Hematopoietic multipotent progenitor cell treated with erythropoietin and hydrocortisone succinate and interleukin-3 and kit ligand, for 17 days (in vitro differentiated cells): ENCODE measurements at places on chromosomes 5 and 9.

DNA sequence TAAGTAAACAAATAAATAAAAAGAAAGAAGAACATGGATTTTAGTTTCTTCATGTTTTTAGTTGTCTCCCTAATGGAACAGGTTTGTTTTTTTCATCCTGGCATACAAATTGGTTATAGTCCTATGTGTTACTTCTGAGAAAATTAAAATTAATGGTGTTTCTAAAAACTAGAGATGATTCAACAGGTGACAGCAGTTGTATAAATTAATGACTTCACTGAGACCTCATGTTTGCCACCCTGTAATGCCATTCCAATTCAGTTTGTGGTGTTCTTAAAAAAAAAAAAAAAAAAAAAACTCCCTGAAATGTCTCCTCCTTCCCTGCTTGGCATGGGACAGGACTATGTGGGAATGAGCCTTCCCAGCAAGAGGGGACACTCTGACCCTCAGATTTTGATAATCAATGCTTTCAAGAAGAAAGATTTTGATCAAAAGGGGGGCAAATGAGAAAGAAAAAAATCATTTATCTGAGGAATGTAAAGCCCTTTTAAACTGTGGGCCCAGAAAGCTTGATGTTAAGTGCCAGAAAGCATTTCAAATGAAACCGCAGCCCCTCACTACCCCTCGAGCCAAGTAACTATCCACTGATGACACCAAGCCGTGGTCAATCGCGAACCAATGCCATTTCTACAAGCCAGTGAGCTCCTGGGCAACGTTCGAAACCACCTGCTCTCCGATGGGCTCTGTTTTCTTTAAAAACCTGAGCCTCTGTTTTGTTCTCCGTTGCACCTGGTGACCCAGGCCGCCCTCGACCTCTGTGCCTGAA is 941 bp downstream of the EXD3 start:
- DNase-seq, result no peak

- DNase-seq, result no peak
Observed at GRCh38 chr5:76710991-76711390, 4.9 kb upstream of the F2R start.

DNA sequence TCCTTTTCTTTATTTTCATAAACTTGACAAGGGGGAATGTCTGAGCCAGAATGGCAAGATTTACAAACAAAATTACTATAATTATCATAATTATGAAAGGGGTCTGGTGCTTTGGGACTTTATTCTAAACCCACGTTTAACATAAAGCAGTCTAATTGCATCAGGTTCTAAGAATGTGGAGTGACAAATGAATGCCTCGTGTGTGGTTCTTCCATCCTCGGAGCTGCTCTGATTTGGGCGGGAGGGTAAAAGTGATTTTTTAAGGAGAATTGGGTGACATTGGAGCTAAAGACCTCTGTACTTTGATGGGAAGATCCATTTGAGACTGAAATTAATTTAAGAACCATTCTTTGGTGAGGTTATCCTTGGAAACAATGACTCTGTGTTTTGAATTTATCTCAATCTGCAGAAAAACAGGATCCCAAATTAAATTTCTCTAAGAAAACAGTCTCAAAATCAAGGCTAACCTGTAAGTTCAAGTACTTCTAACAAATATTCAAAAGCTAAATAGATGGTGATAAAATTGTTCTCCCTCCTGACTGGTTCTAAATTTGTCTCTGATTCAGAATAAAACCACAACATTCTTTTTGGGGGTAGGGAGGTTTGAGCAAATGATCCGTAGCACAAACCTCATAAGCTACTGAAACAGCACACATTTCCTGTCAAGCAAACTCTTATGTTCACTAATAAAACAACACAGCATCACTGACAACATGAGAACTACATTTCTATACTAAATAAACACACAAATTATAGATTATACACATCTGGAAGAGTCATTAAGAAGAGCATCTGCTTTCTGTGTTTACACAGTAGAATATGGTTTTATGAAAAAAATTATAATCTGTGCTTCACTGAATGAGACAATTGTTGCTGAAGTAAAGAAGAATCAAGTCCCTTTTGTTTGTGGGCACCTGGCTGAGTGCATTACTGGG is 85.5 kb downstream of the DCP2 start:
- no peak for DNase-seq

GRCh38 chr5:106097340-106097739 is 1573.4 kb downstream of the EFNA5 start:
- DNase-seq, result no peak

DNA sequence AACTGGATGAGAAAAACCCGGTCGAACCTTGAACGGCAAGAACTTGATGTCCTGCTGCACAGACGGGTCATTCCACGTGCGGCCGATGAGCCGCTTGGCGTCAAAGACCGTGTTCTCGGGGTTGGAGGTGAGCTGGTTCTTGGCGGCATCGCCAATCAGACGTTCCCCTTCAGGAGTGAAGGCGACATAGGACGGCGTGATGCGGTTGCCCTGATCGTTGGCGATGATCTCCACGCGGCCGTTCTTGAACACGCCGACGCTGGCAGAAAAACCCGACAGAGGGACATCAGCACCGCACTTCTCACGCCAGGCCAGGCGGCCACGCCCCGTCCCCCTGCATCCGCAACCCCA is 519 bp downstream of the HSPA5 start:
- DNase-seq, result peak; percentile 68

DNA sequence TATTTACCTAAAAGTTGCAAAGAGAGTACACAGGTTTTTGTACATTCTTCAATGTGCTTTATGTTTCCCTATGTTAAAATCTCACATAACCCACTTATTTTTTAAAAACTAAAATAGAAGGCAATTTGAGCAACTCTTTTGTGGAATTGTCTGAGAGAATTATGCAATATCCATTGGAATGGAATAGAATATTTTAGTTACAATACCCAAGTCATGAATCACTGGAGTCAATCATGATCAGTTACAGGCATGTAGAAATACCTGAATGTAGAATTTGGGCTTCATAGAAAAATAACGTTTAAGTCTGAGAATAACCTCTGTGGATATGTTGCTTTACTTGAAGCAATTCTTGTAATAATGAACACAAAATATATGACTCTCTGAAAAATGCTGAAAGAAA is 143.3 kb downstream of the FGF10 start:
- DNase-seq, result no peak

DNA sequence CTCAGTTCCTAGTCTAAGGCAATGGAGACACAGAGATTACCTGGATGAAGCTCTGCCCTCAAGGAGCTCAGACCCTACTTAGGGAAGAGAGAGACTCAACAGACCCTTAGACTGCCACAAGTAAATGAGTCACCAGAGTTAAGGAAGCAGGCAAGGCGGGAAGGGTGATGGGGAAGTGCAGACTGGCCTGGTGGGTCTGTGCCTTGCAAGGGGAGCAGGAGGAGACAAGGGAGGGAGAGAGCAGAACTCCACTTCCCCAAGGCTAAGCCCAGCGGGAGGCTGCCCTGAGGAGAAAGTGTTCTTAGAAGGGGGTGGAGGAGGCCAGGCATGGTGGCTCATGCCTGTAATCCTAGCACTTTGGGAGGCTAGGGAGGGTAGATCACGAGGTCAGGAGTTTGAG is 83.7 kb downstream of the HRH2 start:
- DNase-seq, result no peak

- no peak for DNase-seq
Observed at GRCh38 chr5:112012104-112012503, 255.1 kb upstream of the NREP start.

DNA sequence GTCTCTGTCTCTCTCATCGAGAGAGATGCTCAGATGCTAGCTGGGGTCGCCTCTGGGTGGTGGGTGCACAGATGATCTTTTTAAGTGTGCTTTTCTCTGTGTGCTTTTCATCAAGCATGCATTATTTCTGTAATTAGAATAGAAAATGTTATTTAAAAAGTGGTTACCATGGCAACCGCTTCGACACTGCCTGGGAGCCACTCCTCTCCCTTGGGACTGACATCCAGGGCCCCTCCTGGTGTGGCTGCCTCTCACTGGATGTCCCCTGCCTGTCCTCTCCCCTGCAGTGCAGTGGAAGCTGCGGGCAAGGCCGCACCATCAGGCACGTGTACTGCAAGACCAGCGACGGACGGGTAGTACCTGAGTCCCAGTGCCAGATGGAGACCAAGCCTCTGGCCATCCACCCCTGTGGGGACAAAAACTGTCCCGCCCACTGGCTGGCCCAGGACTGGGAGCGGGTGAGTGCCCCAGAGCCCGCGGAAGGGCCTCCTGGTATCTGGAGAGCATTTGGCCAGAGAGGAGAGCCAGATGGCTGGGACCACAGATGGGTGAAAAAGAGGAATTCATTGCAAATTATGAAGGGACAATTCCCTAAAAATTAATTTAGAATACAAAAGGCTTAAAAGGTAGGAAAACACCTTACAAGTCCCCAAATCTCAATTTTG is 34.7 kb downstream of the ADAMTSL2 start:
- DNase-seq, result no peak

DNA sequence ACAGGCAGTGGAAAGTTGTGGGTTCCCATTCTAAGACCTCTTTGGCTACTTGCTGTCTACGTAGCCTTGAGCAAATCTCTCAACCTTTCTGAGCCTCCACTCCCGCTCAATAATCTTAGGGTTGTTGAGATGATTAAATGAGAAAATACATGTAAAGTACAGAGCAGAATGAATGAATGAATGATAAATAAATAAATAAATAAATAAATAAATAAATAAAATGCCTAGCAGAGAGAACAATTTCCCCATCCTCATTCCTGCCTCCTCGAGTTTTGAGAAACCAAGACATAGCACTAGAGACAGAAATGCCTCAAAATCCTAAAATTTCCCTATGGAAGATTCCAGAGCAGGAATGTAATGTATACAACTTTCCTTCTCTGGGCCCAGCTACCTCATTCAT is 128.3 kb upstream of the RAD23B start:
- DNase-seq, result no peak

GRCh38 chr5:143836161-143836725 is 24.3 kb downstream of the HMHB1 start:
- no peak for DNase-seq

DNA sequence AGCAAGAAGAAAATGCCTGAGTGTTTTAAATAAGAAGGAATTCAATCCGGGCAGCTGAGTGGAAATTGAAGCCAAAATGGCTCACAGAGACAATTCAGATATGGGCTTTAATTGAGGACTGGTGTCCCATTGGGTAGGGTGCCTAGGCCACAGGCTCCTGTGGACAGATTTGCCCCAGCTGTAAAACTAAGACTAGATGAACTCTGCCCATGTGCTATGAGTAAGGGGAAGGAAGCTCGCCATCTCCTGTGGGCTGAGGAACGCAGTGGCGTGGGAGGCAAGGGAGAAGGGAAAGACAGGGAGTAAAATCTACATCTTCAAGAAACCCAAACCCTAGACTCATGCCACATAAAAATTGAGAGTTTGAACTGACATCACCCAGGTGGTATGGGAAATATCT is 66.1 kb downstream of the KLHL3 start:
- no peak for DNase-seq

- no peak for DNase-seq
Observed at GRCh38 chr5:127652952-127653611, 4.2 kb downstream of the CTXN3 start.

DNA sequence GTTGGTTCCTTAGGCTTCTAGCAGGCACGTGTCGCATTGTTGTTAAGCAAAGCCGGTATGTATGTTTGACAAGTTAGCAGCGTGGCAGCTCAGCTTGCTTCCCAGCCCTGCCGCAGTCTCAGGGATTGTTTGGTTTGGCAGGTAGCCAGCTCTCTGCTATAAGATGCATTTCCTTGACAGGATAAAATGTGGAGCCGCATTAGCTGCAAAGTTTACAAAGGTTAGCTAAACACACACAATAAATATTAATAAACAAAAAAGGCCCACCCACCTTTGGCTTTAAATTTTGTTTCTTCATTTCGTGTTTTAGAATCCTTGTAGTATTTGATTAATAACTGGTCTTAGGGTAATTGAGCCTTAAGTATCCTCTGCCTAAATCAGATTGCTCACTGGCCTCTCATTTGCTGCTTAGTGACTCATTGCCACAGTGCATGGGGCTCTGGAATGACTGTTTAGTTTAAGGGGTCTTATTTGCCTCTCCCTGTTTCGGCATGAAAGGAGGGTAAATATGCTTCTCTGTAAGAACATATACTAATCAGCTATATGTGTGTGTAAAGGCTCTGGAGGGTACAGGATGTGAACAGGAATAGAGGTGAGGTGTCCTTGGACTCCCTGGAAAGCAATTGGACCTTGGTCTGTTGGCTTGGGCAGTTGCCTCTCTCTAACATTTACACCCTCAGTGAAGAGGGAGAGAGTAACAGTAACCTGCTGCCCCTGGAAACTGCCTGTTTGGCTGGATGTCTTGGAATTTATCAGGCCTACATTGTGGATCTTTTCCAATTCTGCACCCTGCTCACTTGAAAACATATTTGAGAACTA is 122.0 kb downstream of the GDNF start:
- no peak for DNase-seq

- no peak for DNase-seq
Observed at GRCh38 chr5:33690374-33691135, 201.2 kb downstream of the ADAMTS12 start.

- DNase-seq, result no peak
Observed at GRCh38 chr5:141765896-141766551, 84.0 kb upstream of the ARAP3 start.

GRCh38 chr9:38682713-38683112 is 37.2 kb downstream of the FAM240B start:
- DNase-seq, result no peak

DNA sequence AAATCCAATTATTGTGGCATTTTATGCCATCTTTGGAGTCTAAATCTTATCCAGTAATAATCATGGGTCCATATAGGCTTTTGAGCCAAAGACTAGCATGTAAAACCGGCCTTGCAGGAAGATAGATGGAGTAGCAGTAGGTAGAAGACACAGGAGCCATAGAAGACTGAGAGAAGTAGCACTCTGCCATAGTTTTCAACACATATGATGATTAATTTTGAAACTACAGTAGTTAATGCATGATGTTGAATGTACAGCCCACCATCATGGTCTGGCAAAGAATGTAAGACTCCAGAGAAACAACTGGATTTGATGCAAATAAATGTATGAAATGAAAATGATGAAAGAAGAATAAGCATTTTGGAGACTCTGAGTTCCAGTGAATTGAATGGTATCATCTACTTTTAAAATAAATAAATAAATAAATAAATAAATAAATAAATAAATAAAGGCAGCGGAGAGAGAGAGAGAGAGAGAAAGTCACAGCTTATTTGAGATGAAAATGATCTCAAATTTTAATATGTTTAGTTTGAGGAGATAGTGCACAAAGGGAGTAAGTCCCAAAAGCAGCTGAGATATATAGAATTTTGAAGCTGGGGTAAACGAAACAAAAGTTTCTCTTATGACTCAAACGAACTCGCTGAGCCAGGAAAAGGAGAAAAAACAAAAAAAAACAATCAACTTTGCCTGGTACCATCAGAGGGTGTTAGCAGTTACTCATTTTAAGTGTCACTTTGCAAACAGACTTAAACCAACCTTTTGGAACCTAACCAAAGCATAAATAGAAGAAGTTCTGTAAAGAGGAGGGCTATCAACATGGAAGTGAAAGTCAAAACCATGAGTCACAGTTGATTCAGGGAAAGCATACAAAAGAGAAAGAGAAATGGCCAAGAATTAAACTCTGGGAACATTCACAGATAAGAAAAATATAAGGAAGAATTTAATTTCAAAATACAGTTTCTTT is 388.7 kb downstream of the CETN3 start:
- DNase-seq, result no peak

- no peak for DNase-seq
Observed at GRCh38 chr5:139839232-139839815, 43.7 kb downstream of the PSD2 start.
